Cardiac septum (tissue), 1 donor: ENCODE measurements at places on chromosomes 3 and 15. TPM values are rescaled to one million over a fixed set of nuclear protein-coding genes. Genes with fewer than 3 reads are reported as not detected.

DNA sequence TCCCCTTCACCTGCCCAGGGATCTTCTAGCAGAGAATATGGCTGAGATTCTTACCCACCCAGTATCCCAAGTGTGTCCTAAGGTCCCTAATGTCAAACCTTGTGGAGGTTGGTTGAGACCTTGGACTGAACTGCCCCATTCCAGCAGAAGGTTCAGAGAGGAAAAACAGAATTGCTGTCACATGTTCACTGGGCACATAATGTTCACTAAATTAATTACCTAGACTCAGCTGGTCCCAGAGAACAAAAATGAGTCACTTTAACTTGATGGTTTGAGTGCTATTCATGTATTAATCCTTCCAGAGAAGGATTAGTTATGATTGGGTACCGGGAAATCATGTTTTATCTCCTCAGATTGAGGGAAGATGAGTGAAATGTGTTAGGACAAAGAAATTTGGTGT, 171.3 kb upstream of the GADL1 start:
- no peak for DNase-seq

DNA sequence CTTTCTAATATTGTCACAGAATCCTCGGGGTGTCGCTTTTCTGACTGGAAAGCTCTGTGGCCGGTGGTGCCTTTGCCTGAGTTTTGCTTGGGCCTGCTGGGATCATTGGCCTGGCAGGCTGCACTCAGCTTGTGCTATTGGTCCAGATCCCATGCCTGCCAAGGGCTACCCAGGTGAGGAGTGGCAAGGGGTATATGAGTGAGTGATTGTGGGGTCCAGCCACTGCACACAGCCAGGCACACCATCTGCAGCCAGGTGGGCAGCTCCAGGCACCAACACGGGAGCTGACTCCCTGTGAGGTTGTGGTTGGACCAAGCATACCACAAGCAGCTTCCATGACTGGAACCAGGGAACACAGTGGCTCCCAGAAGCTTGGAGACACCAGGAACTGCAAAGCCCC, 557.2 kb downstream of the SI start:
- no peak for DNase-seq

- peak; percentile 76 for DNase-seq
Measured at GRCh38 chr3:58899159-58899952, 150.5 kb downstream of the CFAP20DC start.

DNA sequence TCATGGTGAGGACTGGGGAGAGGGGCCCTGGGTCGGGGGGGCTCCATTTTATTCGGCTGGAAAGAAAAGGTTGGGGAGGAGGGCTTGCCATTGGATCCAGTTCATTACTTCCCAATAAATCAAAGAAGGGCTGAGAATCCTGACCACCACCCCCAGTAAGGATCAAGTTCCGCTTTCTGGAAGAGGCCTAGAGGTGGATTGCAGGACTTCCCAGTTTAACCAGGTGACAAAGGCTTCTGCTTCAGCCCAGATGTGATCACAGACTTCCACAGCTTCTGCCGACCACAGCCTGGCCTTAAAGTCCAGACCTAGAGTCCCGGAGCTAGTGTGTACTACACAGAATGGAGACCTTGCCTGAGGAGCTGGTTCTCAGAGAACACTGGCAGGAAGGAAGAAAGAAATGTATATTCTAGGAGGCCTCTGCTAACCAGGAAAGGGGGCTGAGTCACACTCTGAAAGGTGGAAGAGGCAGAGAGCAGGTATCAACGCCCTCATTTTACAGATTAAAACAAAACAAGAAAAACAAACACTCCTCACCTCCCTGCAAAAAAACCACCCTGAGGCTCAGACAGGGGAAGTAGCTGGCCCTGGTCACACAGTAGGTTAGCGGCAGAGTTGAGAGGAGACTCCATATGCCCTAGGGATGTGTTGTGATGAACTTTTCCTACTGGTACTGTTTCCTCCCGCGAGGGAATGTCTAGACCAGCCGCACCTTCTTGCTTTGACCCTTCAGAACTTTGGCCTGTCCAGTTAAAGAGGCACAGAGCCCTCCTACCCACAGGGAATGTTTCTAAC, 1.1 kb upstream of the CEMIP start:
- DNase-seq: no peak

DNA sequence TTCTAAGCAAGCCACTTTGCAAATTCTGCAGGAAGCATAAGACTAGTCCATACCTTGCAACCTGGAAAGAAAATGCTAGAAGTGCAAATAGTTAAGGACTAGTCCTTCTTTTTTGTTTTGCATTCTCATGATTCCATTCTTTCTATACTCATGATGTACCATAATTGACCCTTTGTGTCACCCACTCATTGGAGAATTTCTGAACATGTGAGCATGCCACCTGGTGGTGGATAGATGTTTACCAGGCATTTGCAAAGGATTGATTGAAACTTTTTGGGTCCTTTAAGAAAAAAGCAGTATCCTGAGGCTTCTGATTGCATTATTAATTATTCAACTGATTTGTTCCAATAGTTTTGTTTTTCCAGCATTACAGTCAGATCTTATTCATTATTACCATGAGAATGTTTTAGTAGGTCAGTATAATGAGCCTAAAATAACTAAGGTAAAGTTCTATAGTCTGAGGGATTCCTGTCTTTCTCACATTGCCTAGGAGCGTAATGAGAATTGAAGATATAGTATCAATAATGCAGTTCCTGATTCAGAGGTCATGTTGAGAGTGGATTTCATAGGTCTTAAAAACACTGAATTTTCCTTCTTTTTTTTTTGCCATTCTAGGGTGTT, 20.2 kb upstream of the DIPK2A start:
- DNase-seq: no peak

DNA sequence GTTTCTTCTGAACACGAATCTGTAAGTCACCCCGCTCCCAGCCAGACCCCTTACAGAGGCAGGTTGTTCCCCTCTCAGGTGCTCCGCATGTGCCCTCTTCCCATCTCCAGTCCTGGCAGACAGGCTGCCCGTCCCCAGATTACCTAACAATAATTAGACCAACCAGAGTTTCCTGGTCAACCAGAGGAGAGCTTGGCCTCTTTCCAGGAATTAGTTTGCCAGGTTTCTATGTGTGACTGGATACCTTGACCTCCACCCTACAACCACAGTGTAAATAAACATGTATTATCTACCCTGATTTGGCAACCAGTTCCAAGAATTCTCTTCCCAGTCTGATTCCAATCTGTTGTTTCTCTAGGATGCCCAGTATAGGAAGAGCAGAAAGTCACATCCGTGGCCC, 178.0 kb upstream of the UMPS start:
- no peak for DNase-seq

- DNase-seq: no peak
Measured at GRCh38 chr3:166367947-166368533, 530.8 kb upstream of the BCHE start.

DNA sequence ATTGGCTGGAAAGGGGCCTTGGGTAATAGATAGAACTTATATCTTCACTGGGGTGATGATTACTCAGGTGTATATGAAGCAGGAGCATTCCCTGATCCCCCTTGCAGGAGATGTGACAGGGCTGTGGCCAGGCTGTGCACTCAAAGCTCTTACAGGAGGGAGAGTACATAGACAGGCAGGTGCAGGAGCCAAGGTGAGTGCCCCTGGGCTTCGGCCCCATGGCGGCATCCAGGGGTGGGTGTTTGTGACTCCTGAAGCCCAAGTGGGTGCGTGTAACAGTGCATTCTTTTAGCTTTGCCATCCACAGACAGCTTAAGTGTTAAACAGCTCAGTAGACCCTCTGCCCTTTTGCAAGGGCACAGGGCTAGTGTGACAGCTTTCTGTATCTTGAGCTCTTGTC, 236.6 kb upstream of the GPR149 start:
- DNase-seq: no peak

DNA sequence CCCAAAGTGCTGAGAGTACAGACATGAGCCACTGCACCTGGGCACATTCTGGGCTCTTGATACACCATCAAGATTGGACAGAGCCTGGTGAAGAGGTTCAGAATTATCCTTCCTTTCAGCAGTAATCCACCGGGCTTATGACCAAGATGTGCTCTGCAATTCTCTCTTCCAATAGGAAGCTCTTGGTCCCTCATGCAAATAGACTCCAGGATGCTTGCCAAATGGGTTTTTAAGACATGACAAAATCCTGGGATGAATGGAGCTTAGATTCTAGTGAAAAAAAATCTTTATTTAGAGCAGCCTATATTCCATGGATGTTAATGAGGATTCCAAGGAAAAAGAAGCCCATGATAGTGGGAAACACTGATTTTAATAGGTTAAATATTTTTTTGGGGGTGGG, 119.1 kb downstream of the SV2B start:
- DNase-seq: no peak

GRCh38 chr3:197151580-197151979, 122.0 kb upstream of the MELTF start:
- no peak for DNase-seq

DNA sequence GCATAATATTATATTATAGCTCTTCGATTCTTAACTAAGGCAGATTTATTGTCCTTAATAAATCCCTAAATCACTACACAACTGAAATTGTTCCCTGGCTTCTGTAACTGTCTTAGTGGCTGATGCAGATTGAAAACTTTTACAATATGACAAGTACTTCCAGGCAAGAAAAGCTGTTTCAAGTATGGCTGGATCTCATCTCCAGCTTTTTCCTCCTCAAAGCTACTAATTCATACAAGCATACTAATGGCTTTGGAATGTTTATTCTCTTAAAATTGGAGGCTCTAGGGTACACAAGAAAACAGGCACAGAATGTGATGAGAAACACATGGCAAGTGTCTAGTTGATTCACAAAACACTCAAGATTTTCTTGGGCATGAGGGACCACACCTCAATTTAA, 351.5 kb upstream of the ICE2 start:
- no peak for DNase-seq

GRCh38 chr3:52248165-52248541, 2.6 kb downstream of the PPM1M start:
- no peak for DNase-seq

DNA sequence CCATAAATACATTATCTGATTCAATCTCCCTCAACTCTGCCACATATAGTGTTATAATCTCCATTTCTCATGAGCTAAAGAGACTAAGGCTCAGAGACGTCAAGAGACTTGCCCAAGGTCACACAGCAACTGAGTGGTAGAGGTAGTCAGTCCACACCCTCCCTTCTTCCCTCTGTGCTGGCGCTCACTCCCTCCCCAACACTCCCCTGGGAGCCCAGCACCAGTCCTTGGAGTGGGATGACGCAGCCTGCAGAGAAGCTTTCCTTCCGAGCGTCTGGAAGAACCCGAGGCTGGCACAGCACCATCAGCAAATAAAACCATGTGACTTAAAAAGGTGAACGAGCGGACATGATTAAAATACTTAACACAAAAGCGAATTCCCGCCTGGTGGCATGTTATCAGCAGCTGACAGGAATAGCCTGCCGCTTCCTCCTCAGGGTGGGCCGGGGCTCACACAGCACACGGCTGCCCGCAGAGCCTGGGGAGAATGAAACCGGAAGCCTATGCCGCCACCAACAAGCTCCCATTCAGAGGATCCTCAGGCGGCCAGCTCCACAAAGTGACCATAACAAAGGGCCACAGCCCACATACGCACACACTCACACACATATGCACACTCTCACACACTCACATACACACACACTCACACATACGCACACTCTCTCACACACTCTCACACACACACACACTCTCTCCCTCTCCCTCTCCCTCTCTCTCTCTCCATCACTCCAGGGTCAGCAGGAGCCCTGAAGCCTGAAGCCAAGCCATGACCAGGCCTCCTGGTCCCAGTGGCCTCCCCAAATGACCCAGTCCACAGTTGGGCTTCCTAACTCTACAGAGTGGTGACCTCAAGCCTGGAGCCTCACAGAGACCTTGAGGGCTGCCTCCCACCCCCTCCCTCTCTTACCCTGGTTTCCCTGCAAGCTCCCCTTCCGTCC, 120.5 kb downstream of the XXYLT1 start:
- DNase-seq: peak; percentile 85

DNA sequence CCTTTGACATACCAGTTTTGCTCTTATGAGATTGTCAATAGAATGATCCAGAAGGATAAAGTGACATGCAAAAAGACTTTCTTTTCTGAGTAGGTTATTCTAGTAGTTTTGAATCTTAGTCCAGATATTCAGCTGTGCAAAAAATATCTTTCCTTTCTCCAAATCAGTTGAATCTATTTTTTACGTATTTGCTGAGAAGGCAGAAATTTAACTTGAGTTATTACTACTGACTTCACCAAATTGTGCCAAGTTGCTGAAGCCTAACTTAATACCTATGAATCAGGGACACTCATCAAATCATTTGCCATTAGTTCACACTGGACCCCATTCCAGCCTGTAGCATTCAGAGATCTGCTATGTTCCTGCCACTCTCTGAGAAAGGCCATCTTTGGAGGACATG, 215.6 kb downstream of the EPHA6 start:
- no peak for DNase-seq

DNA sequence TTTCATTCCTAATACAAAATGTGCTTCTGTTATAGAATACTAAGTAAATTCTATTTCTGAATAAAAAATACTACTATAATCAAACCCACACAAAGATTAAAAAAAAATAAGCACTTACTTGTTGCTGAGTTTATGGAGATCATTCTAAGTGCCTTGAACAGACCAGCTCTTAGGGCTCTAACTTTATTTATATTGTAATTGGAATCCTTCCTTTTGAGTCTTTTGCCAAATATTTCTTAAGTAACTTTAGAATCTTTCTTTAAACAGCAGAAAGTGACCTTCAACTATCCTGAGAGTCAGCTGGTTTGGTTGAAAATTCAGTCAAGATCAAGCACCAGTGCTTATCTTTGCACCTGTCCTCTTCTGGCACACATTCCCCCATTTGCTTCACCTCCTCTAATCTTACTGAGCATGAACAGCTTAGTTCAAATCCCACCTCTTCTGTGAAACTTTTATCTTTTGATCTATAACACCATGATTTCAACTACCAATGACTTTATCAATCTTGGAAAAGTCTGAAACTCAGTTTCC, 149.3 kb downstream of the VPS13C start:
- DNase-seq: no peak

DNA sequence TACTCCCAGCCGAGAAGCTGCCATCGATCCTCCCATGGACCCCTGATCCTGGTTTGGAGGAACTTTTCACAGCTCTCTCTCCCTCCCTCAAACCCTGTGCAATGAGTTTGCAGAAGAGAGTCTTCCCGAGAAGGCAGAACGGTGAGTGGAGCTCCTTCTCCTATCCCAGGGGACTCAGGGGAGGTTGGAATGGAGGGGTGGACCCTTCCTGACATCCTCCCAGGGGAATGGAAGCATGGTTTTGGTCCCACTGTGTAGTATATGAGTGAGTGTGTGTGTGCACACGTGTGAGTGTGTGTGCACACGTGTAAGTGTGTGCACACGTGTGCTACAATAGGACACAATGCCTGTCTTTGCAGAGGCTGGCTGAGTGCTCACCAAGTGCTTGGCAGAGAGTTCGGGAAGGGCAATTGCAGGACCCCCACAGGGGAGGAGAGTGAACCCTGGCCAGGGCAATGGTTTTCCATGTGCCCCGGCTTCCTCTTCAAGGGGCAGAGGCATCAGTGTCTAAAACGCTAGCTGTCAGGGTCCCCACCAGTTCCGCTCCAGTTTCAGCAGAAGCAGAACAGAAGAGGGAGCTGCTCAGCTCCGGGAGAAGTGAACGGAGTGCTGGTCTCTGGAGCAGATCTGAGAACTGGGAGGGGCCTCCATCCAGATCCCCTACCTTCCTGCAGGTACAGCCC, 13.8 kb upstream of the IL16 start:
- DNase-seq: no peak

Gene SMC4
- total RNA-seq: 17.5 TPM

Gene C3orf85
- total RNA-seq: not detected

Gene EAF2
- 1.9 TPM for total RNA-seq

Gene DAPK2
- total RNA-seq: 31.8 TPM

Gene FAM43A
- 33.9 TPM for total RNA-seq

Gene SEMA4B
- 21.2 TPM for total RNA-seq

Gene CLDN1
- total RNA-seq: 0.57 TPM

Gene GOLGA6D
- not detected for total RNA-seq

Gene KNG1
- total RNA-seq: not detected

Gene NR2E3
- not detected for total RNA-seq
